ENCODE measurements at places on chromosomes 3 and 15.
A peak's percentile ranks its signal among the peaks of the same experiment; 100 is the strongest.

DNA sequence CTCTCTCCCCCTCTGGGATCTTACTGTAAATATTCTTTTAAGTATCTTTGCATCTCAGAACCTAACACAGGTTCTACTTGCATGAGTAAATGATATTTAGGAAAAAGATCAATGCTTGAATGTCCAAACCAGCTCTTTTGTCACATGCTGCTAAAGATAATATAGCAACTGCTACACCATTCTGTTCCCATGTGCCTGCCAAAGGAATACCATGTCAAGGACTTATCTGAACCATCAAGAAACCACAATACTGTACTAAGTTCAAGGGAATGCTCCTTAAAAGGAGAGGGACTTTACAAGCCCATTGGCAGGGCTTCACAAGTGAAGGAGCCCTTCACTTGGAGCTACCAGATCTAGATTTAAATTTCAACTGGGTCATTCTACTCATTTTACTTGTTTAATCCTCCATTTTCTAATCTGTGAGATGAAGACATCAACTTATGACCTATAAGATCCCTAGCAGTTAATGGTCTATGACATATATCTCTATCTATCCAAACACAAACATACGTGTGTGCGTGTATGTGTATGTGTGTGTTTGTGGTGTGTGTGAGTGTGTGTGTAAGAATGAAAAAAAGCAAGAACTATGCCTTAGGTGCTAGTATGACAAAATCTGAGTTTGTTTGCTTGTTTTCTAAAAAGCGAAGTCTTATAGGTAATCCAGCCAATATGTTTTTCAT, 13.0 kb upstream of the SEC62 start:
- DNase-seq, result no peak

- peak; percentile 77 for DNase-seq
Observed at GRCh38 chr3:8769088-8769822, at the start of gene OXTR. Gene OXTR, minus strand, starts transcription at chr3:8769613. Its CDS starts 1,426 bp downstream, at chr3:8768187.

GRCh38 chr15:32688151-32688639, 29.6 kb upstream of the GREM1 start:
- DNase-seq, result no peak

DNA sequence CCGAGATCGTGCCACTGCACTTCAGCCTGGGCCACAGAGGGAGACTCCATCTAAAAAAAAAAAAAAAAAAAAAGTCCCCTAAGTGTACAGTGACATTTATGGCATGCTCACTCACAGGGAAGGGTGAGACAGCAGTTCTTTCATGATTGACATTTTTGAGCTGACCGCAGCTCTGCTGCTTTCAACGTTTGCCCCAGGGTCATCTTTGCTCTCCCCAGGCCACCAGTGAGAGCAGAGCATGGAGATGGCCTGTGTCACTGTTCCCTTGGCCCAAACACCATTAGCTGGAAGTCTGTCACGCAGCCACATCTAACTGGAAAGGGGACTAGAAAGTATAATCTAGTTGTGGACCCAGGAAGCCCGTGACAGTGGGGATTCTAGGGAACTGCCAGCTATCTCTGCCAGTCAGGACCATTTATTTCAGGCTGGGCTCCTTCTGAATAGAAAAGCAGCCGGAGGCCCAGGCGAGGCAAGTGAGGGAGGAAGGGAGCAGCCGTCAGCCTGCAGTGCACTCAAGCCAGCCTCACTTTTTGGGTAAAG, 193.4 kb upstream of the HES1 start:
- DNase-seq, result no peak

DNA sequence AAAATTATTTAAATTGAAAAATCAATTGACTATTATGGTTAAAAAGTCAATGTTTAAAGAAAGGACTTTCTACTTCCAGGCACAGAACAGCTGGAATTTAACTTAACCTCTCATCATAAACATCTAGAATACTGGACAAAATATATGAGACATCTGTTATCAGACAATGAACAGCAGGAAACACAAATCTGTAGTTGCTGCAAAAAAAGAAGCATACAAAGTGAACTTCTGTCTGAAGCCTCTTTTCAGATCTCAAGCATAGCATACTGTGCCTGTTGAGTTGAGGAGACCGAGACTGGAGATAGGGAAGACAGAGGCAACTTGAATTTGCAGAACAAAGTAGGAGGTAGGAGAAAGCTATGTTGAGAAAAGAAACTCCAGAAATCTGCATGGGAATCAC, 140.0 kb upstream of the CBLB start:
- no peak for DNase-seq

GRCh38 chr3:134258761-134259347, 8.2 kb upstream of the RYK start:
- DNase-seq, result no peak

DNA sequence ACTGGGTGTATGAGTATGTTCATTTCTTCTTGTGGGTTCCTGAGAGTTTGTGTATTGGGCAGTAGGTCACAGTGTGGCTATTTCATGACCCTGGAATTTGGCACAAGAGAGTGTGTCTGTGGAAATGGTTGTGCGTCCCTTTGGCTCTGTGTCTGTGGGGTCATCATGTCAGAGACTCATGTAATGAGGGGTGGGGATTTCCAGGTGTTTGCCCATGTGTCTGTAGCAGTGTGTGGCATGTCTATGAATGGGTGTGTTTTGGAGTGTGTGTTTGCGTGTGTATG, 1.3 kb upstream of the GATA2 start:
- DNase-seq, result no peak

GRCh38 chr3:125965505-125965904, 3.5 kb upstream of the ROPN1B start:
- no peak for DNase-seq

GRCh38 chr3:59107856-59108815, 58.3 kb upstream of the CFAP20DC start:
- no peak for DNase-seq

DNA sequence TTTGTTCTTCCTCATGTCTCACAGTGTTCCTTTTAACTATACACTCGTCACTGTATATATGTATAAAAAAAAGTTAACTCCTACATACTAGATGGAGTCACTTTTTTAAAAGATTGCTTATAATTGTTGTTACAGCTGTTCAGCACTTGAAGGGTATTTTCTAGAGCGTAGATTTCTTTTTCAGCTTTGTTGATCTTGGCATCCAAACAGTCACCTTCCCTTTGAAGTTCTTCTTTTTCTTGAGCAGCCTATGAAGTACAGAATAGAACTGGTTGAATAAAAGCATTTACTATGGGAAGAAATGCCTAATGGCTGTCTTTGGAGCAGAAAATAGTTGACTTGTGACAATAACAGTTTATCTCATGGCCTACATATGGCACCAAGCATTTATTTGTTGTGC, 17.8 kb downstream of the TTC14 start:
- DNase-seq, result no peak

DNA sequence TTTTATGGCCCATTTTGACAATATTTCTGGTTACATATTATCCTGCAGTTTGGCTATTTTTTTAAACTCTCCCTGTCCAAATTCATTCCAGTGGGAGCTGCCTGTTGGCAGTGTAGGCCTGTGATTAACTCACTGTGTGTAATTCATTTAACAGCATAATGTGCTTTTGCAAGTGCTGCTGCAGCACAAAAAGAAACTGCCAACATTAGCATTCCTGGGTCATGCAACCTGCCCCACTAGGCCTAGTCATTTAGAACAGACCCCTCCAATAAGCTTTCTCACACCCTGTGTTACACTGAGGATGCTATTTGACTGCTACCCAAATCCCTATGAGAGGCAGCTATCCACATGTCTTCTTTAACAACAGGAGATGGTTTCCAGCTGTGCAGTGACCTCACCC, 251.2 kb upstream of the UBE2E2 start:
- peak; percentile 5 for DNase-seq

GRCh38 chr15:64690578-64691296, 84.7 kb downstream of the RBPMS2 start:
- no peak for DNase-seq

DNA sequence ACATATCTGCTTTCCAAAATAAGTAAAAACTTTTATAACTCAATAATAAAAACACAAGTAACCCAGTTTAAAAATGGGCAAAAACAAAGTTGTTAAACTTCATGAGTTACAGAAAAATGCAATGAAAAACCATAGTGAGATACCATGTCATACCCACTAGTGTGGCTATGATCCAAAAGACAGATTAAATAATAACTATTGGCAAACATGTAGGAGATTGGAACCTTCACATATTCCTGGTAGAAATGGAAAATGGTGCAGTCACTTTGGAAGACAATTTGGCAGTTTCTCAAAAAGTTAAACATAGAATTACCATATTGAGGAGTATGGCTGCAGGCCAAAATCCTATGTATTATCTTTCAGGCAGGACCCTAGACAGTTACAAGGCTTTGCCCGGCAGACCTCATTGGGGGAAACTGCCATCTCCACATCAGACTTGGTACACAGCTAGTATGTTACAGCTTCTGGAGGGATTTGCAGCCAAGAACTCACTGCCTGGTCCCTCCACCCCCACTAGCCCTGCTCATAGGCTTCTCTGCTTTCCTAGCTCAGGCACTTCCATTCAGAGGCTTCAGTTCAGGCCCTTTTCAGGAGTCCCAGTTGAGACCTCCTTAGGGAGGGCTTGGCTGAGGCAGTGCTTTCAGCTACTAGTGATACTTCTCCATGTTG, 147.8 kb downstream of the NEK10 start:
- no peak for DNase-seq

DNA sequence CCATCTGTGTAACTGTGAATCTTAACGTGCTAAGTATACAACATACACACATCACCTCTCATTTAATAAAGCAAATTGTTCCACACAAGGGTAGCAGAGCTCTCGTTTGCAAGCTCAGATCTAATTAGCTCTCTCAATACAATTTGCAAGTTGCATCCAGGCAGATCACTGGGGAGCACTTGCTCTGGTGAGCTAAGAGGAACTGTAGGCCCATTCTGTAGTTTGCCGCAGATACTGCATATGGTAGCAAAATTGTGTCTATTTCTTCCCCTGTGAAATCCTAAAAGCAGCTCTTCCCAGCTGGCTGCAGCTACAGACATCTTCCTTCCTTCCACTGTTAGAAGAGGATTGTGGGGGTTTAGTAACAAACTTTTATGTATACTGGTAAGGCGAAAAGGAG, 288.7 kb upstream of the ADAMTS9 start:
- no peak for DNase-seq

- DNase-seq, result no peak
Observed at GRCh38 chr3:76063019-76063418, 277.7 kb upstream of the ZNF717 start.

- no peak for DNase-seq
Observed at GRCh38 chr3:57281715-57282114, 10.8 kb downstream of the ASB14 start.

GRCh38 chr15:76799760-76800159, 105.4 kb downstream of the SCAPER start:
- no peak for DNase-seq

DNA sequence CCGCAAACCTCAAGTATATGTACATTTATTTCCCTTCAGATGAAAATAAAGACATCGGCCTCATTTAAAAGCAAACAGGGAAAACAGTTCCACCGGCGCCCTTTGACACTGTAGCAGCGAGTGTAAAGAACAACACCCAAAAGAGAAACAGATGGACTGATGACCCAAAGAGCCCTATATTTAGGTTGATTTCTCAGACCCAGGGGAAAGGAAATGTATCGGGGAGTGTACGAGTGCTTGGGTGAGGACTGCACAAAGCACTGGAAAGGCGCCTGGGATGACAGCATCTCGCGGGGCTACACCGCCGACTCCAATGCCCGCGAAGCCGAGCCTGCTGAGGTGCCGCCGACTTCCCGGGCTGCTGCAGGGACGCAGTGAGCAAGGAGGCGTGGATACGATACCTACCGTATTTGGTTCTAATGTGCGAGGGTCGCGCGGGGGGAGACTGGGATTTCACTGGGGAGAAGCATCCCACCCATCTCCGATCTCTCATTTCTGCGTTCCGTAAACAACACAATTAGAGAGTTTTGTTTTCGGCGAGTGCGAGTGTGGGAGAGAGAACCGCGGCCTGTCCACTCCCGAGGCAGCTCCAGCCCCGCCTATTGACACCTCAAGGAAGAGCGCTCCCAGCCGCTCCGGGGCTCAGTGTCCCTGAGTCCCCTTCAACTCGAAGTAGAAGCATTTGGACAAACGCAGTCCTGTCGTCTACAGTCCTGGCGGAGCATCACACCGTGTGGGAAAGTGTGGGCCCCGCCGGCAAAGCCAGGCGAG, 2.0 kb downstream of the MECOM start:
- peak; percentile 55 for DNase-seq

- no peak for DNase-seq
Observed at GRCh38 chr3:193589616-193590015, 3.4 kb upstream of the OPA1 start.

GRCh38 chr15:69074001-69074842, 59.7 kb downstream of the NOX5 start:
- DNase-seq, result peak; percentile 51

DNA sequence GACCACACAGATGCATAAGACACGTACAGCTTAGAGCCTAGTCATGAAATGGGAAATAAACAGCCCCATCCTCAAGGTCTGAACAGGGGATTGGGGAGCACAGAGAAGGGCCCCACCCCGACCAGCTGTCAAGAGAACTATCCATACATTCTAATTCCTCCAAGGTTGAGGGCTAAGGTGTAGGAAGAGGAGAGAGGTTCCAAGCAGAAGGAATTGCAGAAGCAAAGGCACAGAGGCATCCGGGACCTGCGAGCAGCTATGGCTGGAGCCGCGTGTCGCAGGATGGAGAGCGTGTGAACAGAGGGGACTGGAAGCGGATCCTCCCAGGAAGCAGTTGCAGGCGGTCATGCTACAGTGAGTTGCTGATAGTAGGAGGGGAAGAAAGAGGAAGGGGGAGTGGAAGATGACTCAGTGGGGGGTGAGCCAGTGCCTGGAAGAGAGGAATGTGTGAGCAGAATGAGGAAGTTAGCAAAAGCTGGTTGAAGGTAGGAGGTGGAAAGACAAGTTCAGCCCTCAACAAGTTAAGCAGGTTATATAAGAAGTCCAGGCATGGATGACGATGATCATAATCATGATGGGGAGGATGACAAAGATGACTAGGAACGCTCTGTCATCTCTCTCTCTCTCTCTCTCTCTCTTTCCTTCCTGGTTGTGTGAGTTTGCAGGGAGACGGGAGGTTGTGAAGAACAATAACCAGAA, 89.7 kb downstream of the LIPC start:
- no peak for DNase-seq

DNA sequence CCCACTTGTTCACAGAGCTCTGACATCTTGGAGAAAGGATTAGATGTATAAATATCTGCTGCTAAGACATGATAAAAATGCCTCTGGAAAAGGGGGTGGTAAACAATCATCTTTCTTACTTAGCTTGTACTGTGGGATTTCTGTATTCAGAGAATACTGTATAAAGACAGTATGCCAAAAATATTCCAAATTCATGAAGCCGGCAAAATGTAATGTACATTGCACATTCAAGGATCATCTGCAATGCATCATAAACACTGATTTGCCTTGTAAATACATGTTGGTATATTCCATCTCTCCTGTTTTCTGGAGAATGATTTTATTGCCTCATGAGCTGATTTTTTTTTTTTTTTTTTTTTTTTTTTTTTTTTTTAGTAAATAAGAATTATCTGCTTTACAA, 355.3 kb downstream of the ROBO1 start:
- no peak for DNase-seq

GRCh38 chr3:14438929-14439328, 36.5 kb downstream of the SLC6A6 start:
- DNase-seq, result no peak

Measured in neuronal stem cell (in vitro differentiated cells).